ENCODE measurements at places on chromosomes 13 and 19.

DNA sequence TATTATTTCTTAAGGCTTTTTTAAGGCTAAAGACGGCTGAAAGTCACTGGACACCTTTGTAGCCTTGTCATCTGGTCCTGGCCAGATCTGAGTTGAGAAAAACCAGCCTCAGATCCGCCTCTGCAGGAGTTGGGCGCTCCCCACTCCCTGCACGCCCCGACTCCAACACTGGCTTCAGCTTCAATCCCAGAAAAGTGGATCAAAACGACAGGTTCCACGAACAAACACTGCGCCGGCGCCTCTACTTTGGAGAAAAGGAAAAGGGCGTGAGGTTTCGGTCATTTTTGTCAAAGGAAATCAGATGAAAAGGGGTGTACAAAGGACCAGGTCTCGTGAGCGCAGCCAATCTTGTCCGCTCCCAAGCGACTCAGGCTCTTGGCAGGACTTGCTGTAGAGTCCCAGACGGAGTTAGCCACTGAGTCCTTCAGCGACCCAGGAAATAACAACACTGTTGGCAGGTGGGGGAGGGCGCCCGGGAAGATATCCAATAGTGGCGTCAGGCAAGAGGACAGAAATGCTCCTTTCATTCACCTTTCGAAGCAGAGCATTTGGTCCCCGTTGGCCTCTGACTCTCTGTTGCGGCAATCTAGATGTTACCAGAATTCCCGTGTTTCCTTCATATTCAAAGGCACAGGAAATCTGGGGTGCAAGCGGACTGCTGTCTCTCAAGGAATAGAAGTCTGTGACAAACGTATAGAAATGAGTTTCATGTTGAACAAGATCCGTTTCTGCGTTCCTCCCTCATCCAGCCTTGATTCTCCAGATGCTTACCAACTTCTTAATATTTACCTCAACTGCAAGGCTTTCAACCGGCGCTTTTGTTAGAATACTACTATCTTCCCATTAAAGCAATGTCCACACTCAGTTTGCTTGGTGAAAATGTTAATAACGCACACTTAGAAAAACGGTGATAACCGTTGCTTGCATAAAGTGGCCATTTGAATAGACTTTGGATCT lies 1.8 kb upstream of the CCNA1 start:
- peak; percentile 23 for DNase-seq

- no peak for DNase-seq
Observed at GRCh38 chr13:95193509-95194230, 107.6 kb downstream of the ABCC4 start.

GRCh38 chr13:73462241-73462640 lies 403.4 kb downstream of the KLF5 start:
- no peak for DNase-seq

GRCh38 chr19:47891622-47891922 lies 5.5 kb upstream of the SULT2A1 start:
- no peak for DNase-seq
